ENCODE measurements at places on chromosomes 11 and 22.

DNA sequence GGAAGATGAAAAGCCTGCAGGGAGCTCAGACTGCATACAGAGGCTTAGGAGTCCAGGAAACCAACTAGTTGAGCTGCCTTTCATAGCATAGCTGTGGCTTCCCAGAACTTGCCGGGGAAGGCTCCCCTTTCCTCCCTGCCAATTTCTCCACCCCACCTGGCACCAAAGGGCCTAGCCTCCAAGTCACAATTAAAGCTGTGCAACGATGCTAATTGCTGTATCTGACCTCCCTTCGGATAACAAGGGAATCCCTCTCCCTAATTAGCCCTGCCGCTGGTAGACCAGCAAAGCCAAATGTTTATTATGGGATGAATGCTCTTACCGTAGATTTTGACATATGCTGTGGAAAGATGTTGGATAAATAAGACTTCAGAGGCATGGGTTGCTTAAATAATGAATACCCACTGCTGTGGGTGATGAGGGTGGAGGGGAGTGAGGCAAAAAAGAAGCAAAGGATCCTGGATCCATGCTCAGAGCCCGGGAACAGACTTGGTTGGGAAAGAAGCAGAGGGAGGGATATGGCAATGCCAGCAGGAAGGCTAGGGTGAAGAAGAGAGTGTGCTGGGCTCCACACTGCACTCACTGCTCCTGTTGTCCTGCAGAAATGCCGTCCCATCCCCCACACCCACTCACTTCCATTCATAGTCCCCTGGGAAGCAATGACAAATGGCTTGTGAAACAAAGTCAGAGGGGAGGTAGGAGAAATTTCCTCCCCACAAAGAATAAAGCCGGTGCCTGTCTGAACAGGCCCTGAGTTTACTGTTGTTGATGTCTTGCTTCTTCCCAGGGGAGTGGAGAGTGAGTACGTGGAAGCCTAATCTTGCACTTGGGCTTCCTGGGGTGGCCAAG is 608.1 kb upstream of the CADM1 start:
- no peak for DNase-seq

DNA sequence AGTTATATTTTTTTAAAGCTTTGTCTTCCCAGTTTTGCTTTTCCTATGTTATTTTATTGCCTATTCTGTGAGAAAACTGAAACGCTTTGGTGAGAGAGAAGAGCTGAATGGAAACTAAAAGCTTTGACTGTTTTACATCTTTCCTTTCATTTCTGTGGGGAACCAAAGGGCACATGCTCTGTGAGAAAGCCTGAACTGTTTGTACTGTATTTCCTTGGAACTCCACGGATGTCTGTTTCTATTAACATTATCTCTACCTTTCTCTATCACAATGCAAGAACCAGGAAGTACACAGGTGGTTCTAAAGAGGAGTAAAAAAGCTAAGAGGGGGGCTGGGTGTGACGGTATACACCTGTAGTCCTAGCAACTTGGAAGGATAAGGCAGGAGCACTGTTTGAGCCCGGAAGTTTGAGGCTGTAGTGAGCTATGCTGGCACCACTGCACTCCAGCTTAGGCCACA is 43.8 kb downstream of the CELF1 start:
- DNase-seq, result no peak

GRCh38 chr11:130876100-130876499 is 40.2 kb downstream of the SNX19 start:
- DNase-seq, result no peak

GRCh38 chr11:76557466-76557865 is 112.6 kb downstream of the EMSY start:
- DNase-seq, result no peak

GRCh38 chr11:125326126-125326525 is 161.6 kb downstream of the PKNOX2 start:
- no peak for DNase-seq

DNA sequence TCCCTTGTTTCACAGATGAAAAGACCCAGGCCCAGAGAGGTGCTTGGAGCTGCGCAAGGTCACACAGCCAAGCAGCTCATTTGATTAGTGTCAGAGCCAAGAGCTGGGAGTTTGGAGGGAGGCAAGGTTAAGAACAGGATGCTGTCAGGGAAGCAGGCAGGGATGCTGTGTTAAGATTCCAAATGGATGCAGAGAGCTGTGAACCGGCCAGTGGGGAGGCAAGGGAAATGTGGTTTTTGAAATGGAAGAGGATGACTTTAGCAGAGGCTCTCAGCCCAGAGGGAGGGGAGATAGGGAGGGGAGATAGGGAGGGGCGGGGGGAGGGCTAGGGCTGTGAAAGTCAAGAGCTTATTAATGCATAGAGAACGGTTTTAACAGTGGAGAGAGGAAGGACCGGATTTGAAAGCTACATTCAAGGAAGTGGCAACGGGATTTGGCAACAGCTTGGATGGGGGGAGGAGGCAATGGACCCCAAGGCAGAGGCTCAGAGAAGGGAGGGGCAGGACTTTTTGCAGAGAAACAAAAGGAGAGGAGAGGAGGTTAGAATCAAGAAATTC is 13.0 kb downstream of the RTN4RL2 start:
- no peak for DNase-seq

- no peak for DNase-seq
Observed at GRCh38 chr11:19093976-19094375, 23.0 kb upstream of the ZDHHC13 start.

GRCh38 chr11:10581481-10582019 is 13.1 kb upstream of the LYVE1 start:
- no peak for DNase-seq
